ENCODE measurements at places on chromosomes 6 and 20. TPM values are rescaled to one million over a fixed set of nuclear protein-coding genes. Genes with fewer than 3 reads are reported as not detected.

The TMEM63B gene
- 40.7 TPM for total RNA-seq

The CENPW gene
- total RNA-seq = 12.1 TPM

The C20orf144 gene
- 0.17 TPM for total RNA-seq

The ZNF341 gene
- 2.8 TPM for total RNA-seq

The SMOC2 gene
- 56.3 TPM for total RNA-seq

All from chondrocyte (in vitro differentiated cells).